GF-D8 (cell line): ENCODE measurements at places on chromosomes 16 and 17.

GRCh38 chr17:76136276-76137000 lies 4.6 kb downstream of the FOXJ1 start:
- DNase-seq: no peak

GRCh38 chr17:69506489-69506888 lies 92.0 kb downstream of the MAP2K6 start:
- DNase-seq: no peak

- DNase-seq: no peak
Measured at GRCh38 chr16:11042191-11042590, 97.8 kb downstream of the CLEC16A start.

DNA sequence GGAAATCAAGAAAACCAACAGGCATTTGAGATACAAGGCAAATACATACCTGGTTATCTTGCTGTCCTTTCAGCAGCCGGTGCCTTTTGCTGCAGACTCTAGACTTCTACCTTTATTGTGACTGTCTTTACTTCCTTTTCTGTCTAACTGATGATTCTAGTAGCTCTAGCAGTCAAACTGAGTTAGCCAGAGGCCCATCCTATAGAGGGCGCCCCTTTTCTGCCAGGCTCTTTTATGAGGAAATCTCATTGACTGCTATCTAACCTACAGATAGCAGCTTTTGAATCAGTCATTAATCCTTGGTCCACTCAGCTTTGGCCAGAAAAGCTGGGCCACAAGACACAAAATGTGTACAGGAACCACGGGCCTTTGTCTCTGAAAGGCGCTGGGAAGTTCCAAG lies 87.5 kb upstream of the WSB1 start:
- no peak for DNase-seq

GRCh38 chr17:41332239-41332638 lies 16.7 kb upstream of the KRTAP17-1 start:
- no peak for DNase-seq

GRCh38 chr17:78313735-78314648 lies 45.9 kb downstream of the SOCS3 start:
- DNase-seq: peak; percentile 50

GRCh38 chr17:31660684-31661083 lies 198.4 kb downstream of the COPRS start:
- no peak for DNase-seq

GRCh38 chr17:1710807-1711553 lies 803 bp upstream of the TLCD2 start:
- no peak for DNase-seq

DNA sequence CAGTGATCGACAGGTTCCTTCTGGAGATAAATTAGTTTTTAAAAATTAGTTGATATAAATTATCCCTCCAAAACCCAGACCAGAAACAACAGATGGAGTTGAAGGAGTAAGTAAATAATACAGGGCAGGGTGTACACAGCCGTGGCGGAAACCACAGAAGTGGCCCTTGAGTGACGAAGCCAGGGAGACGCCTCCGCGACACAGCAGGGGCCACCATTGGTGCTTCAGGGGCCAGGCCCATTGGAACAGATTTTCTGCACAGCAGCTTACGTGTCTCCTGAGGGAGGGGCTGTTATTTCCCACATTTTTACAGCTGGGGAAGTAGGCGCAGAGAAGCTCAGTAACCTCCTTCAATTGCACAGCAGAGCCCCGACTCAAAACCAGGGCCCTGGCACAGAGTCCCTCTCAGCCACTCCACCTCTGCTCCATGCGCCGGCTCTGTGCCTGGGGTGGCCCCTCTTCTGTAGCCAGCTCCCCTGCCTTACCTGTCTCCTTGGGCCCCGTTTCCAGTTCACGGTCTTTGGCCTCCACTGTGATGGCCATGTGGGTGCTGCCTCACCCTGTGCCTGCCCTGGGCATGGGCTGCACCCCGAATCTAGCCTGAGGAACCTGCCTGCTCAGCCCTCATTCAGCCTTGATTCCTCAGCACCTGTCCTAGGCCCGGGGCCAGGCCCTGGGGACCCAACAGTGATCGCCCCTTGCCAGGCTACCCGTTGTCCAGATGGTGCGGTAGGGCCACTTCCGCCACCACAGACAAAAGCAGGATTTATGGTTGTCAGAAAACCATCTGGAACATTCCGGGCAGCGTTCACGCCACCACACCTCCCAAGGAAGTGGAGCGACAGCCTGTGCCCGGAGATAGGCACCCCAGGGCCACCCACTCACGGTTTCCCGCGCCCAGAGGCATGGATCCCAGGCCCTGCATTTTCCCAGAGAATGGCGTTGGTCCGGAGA lies 128.5 kb upstream of the GSE1 start:
- DNase-seq: no peak

DNA sequence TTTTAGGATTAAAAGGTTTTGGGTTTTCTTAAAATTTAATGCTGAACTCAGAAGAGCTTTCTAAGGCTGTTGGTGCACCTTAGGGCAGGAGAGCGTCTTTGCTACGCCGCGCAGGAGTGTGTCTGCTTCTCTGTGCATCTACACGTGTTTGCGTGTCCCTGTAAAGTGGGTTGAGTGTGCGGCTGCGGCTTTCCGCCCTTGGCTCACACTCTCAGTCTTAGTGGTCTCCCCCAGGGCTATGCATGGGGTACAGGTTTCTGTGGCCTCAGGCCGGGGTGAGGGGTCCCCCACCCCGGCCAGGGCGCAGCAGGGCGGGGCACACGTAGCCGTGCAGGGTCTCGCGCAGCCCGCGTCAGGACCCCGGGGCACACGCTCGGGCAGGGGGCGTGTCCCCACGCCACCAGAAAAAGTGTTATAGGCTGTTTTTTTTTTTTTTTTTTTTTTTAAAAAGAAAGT lies 727 bp upstream of the TENT4B start:
- peak; percentile 60 for DNase-seq

- no peak for DNase-seq
Measured at GRCh38 chr16:79519448-79519847, 81.1 kb downstream of the MAF start.

DNA sequence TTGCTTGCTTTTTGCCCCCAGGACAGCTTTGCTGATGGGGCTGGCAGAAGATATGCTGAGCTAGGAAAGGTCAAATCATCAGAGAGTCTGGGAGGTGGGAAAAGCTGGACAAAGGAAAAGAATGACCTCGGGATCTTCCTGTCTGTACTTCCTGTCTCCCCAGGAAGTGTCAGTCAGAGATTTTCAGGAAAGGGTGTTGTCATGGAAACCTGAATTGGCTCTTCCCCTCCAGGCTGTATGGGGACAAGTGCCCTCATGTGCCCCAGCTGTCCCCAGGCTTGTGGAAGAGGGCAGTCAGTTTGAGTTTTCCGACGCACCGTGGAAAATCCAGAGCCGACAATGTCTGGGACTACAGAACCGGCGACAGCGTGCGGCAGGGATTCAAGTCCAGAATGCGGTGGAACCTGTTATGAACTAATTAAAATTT lies 122.7 kb upstream of the ZFHX3 start:
- DNase-seq: no peak

GRCh38 chr16:23908790-23909189 lies 73.0 kb downstream of the PRKCB start:
- DNase-seq: no peak

GRCh38 chr17:74324521-74324920 lies 1.5 kb upstream of the KIF19 start:
- DNase-seq: no peak

DNA sequence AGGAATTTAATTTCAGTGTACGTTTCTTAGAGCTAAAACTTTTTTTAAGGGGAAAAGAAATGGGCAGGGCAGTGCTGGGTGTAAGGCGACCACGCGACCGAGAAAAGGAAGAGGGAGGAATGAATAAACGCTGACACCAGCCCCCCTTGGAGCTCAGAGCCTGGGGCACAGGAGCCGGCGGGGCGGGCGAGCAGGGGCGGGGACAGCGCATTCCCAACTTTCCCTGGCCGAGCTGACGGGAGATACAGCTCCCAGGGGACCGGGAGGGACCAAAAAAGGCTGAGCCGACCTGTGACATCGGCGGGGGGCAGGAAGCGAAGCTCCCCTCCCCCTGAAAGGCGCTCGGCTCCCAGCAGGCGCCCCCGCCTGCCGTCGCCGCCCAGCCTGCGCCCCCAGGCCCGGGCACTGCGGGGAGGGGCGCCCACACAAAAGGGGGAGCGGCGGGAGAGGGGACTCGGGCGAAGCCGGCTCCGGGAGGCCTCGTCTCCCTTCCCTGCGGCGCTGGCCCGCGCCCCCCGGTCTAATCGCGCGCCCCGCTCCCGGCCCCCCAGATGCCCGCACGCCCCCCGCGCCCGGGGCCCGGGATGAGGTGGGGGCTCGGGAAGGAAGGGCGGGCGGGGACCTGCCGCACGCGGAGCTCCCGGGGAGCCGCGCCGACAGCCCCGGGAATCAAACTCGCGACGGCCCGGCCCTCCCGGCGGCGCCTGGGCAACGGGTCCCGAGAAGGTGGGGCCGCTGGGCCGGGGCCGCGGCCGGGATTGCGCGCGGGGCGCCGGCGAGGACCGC lies 622 bp downstream of the CUEDC1 start:
- DNase-seq: no peak

- no peak for DNase-seq
Measured at GRCh38 chr17:31686495-31686894, 172.5 kb downstream of the COPRS start.

DNA sequence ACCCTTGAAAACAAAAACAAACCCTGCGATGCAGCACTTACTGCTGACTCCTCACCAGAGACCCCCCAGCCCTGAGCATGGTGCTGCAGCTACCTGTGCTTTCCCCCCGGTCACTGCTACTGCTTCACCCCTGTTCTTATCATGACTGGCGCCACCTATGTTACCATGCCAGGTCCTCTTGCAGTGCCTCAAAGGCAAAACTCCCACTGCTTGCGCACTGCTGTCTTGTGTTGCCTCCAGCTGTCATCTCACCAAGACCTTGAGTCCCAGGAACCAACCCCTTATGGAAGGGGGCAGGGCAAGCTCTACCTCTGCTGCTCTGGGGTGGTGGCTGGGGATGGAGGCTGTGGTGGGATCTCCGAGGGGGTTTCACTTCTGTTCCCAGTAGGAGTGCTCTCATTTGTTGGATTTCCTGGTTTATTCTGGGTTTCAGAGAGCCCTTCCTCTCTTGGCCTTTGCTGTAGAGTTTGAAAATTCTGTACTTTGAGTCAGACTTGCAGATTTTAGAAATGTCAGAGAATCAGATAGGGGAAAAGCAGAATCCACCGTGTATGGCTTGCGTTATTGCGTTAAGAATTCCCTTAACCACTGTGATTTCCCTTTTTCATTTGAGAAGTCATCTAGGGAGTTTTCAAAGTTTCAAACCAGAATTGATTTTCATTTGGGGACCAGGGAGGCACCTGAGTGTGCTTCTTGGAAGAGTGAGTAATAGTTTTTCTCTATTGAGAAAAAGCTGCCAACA lies 96.6 kb downstream of the SPECC1 start:
- DNase-seq: no peak

GRCh38 chr16:4693956-4694641 lies 737 bp downstream of the NUDT16L1 start:
- DNase-seq: no peak

DNA sequence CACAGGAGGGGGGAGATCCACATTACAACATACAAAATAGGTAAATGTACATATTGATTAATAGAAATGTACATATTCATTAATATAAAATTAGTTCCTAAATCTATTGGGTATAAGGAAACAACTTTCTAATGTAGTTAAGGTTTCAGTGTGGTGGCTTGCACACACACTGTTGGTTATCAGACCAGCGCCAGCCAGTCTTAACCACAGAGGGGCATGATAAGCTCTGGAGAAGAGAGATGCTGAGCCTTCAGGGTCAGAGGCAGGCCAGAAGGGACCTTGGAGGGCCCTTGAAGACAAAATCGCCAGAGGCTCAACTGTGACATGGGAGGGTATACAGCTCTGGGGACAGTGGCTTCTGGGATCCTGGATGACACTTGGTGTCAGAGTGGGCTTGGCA lies 10.9 kb upstream of the ZFP90 start:
- no peak for DNase-seq

DNA sequence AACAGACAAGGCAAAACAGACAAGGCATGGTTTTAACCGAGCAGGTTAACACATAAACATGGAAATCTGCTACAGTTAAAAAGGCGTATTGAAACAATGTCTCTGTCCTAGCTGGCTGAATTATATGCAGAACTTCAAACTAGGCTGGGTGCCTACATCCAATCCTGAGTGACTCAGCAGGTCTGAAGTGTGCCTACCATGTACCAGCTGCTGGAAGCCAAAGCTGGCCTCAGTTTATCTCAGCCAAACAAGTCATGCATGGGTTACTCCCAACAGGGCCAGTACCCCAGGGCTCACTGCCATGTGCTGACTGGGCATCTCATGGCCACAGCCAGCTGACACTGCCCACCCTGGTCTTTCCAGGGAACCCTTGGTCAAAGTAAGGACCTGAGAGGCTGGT lies 4.0 kb downstream of the C1QBP start:
- DNase-seq: no peak

DNA sequence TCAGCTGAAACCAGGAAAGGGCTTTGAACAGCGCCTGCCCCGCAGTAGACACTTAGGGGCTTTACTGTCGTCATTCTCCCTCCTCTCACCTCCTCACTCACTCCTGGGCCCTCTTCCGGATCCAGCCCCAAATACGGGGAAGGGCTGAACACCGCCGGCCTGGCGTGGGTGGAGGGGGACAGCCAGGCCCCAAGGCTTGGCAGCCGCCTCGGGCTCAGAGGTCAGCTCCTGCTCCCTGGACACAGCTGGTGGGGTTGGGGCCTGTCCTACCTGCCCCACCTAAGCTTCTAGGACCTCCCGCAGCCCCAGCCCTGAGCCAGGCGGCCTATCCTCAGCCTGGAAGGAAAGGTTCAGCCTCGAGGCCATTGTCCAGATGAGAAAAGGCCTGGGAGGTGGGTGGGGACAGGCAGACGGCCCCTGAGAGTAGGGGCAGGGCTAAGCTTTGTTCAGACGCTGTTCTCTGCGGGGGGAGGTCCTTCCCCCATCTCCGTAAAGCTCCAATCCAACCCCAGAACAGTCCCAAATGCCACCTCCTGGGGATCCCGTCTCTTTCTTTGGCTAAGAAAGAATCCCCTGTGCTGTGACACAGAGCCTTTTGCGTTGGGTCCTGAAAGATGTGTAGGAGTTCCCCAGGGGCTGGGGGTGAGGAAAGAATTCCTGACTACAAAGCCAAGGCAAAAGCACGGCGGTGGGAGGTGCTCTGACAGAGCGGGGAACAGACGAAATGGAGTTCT lies 881 bp upstream of the LLGL1 start:
- no peak for DNase-seq
